ENCODE measurements at places on chromosomes 6 and 20.

- DNase-seq, result no peak
These were observed 117.5 kb downstream of the GMPR start for GRCh38 chr6:16355699-16356446.

- DNase-seq, result no peak
These were observed 93.1 kb upstream of the SOX4 start for GRCh38 chr6:21500314-21501020.

- DNase-seq, result no peak
These were observed 19.0 kb upstream of the AFDN start for GRCh38 chr6:167807756-167808155.

- no peak for DNase-seq
These were observed 205.9 kb downstream of the BMP7 start for GRCh38 chr20:57060407-57061050.

- no peak for DNase-seq
These were observed 142.3 kb downstream of the TFAP2A start for GRCh38 chr6:10272591-10272990.

DNA sequence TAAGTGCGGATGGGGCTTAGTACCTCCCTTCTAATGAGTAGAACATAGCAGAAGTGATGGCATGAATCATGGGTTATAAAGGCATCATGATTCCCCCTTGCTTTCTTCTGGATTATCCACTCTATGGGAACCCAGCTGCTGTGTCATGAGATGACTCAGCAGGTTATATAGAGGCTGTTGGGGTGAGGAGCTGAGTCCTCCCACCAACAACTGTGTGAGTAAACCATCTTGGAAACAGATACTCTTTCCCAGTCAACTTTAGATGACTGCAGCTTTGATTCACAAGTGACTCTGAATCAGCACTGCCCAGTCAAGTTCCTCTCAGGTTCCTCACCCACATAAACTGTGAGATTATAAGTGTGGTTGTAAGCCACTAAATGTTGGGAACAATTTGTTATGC lies 46.3 kb downstream of the FAM83B start:
- DNase-seq, result no peak

GRCh38 chr6:19736066-19736465 lies 101.1 kb upstream of the ID4 start:
- DNase-seq, result no peak

DNA sequence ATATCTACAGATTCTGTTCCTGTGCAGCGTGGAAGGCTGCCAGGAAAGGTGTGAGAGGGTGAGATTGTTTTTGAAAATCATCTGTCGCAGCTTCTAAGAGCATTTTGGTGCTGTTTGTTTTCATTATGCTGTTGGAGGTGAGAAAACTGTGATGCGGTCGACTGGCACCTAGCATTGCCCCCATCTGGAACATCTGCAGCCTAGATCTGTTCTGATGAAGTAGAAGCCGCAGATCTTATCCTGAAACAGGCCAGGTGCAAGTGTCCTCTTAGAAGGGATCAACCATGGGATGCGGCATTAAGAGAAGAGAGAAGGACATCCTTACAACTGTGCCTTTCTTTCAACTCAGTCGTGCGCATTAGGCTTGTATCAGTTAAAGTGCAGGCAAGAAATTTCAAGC lies 167.3 kb downstream of the CDH26 start:
- DNase-seq, result no peak

- peak; percentile 5 for DNase-seq
These were observed 91.4 kb upstream of the NEDD9 start for GRCh38 chr6:11323666-11324452.

DNA sequence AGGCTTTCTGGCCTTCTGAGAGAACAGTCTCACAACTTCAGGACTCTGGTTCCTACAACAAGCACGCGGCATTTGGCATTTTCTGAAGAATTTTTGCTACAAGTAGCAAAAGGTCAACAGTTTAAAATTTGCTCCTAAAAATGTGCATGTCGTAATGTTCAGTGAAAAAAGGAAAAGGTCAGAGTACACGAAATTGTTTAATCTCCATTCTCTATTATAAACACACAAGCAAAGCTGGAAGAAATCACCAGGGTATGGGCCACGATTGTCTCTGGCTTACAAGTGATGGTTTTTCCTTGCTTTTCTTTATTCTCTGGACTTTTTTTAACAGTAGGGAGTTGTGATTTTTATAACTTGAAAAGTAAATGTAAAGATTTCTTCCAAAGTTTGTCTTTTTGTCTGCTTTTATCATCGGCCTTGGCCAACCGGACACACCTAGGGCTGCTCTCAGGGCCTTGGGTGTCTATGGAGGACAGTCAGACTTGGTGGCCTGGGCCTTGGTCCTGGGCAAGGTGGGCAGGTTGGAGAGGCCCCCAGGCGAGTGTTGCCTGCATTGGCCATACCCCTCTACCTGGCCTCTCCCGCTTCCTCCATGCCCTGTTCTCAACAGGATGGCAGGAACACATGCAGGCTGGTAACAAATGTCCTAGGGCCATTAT lies 32.4 kb downstream of the PLEKHG1 start:
- DNase-seq, result no peak

GRCh38 chr6:133568970-133569889 lies 319.7 kb upstream of the TCF21 start:
- no peak for DNase-seq

- DNase-seq, result peak; percentile 86
These were observed 1.9 kb upstream of the BMP2 start for GRCh38 chr20:6765469-6766058.

GRCh38 chr20:63895202-63895951 lies 451 bp downstream of the DNAJC5 start:
- no peak for DNase-seq

DNA sequence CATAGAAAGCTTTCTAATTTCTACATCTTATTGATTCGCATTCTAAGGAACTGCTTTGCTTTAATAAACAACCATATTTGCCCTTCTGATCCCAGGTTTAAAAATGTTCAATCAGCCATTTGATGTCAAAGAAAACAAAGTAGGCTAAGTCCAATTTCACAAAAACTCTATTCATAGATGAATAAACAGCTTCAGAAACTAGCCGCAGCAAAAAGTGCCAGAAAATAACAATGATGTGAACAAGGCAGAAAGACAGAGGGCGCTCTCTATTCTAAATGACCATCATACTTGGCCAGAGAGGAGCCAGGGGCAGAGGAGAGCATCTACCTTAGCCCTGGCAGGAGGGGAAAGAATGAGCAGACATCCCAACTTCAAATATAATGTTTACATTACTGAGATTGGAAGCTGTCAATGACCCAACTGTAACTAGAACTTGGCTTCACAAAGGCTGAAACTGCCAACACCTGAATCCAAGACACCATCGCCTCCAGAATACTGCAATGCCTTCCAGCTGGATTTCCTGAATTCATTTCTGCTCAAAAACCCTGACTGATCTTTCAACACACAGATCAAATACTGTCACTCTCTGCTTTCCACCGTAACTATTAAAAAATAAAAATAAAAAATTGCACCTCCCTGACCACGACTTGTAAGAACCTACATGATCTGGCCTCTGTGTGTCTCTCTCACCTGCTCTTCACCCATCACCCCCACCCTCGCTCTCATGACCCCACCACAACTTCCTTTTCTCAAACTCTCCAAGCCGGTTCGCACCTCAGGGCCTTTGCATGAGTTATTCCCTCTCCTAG lies 9.5 kb downstream of the CNKSR3 start:
- peak; percentile 95 for DNase-seq

DNA sequence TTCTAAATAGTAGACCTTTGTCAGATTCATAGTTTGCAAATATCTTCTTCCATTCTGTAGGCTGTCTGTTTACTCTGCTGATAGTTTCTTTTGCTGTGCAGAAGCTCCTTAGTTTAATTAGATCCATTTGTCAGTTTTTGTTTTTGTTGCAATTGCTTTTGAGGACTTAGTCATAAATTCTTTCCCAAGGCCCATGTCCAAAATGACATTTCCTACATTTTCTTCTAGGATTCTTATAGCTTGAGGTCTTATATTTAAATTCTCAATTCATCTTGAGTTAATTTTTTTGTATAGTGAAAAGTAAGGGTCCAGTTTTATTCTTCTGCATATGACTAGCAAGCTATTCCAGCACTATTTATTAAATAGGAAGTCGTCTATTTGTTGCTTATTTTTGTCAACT lies 287.0 kb downstream of the PACRG start:
- DNase-seq, result no peak

GRCh38 chr20:43949741-43950618 lies 35.3 kb downstream of the TOX2 start:
- no peak for DNase-seq

DNA sequence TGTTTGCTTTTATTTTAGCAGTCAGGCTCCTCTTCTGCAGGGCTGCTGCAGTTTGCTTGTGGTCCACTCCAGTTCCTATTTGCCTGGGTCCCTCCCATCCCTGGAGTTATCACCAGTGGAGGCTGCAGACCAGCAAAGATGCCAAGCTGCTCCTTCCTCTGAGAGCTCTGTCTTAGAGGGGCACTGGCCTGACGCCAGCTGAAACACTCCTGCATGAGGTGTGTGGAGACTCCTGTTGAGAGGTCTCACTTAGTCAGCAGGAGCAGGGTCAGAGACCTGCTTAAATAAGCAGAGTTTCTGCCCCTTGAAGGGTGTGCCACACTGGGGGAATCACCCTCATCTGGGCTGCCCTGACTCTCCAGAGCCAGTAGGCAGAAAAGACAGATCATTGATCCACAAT lies 16.2 kb upstream of the WFDC8 start:
- DNase-seq, result no peak

DNA sequence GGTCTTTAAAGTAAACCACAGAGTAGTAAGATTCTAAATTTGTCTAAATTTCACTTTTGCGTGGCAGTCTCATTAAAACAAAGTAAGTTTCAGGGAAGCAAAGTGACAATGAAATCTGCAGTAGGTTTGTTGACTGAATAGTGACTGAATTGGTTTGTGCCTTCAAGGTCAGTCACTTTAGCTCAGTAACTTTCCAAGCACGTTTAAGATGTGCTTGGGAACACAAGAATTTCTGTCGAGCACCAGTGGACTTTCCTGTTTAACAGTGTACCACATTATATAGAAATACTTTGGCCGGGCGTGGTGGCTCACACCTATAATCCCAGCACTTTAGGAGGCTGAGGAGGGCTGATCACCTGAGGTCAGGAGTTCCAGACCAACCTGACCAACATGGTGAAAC lies 1.7 kb upstream of the CD24 start:
- no peak for DNase-seq

DNA sequence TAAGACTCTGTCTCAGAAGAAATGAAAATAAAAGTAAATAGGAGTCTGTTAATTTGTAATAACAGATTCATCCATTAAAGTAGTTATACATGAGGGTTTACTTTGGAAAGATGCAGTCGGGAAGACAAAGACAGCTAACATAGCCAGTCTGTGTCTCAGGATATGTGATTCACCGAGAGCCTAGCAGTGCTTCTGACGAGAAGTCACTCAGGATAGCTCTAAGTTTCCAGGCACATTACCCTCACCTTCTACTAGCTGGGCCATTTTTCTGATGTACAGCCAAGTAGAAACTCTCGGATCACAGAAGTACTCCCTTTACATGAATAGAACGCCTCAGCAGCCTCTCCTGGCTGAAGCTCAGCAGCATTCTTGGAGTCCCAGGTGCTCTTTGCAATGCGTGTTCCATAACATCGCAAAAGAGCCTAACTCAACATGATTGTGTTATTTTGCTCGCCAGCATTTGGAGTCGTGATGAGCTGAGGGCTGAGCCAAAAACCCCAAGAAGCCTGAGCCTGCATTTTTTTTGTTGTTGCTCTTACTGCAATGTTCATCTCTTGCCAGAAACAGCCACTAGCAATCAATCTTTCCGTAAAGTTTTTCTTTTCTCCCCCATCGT lies 22.4 kb upstream of the TASP1 start:
- no peak for DNase-seq

DNA sequence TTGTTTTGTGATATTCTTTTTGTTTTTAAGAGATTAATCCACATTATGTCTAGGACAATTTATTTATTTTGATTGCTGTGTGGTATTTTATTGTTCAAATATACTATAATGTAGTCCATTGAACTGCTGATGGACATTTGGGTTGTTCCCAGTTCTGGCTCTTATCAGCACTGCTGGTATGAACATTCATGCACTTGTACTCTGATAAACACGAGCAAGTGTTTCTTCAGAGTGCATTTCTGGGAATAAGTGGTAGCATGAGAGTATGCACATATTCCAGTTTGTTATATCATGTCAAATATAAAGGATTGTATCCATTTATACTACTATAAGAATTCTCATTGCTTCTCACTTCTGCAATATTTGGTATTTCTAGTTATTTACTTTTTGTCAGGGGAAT lies 7.1 kb downstream of the CALHM6 start:
- no peak for DNase-seq

- no peak for DNase-seq
These were observed 37.4 kb upstream of the SYNDIG1 start for GRCh38 chr20:24432046-24432442.

- peak; percentile 27 for DNase-seq
These were observed 844 bp downstream of the WFDC2 start for GRCh38 chr20:45470262-45470931.

Data from hippocampal formation (tissue), 2 donors.